ENCODE measurements at places on chromosomes 11 and 22.

DNA sequence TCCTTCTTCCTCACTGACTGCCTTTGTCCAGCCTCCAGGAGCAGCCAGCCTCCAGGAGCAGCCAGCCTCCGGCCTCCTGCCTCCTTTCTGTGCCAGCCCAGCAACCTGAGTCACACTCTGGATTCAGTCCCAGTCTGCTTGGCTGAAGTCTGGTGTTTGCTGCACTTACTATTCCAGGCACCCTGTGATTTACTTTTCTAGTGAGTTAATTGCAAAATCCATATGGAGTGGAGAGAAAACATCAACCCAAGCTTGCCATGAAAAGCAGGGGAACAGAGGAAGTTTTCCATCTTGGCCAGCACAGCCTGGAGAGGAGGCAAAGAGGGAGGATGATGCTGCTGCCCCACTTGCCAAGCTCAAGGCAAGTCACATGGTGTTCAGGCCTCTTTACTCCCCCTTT lies 400.5 kb downstream of the TENM4 start:
- DNase-seq = no peak

GRCh38 chr11:12502046-12502445 lies 124.7 kb downstream of the PARVA start:
- DNase-seq = no peak

DNA sequence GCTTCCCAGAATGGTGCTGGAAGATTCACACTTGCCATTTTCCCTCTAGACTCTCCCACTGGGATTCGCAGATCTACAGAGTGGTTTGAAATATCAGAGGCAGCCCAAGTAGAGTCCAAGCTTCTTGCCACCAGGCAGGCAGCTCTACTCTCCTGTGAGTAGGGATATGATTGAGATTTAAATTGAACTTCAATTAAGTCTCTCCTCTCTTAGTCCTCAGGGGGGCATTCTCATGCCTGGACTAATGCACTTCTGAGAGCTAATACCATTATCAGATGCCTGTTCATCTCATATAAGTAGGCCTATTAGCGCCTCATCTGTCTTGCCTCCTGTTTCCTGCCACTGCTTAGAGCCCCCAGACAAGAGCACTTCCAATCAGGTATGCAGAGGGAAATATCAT lies 25.5 kb upstream of the AMPD3 start:
- no peak for DNase-seq

- DNase-seq = no peak
Measured at GRCh38 chr22:36184433-36185025, 17.1 kb downstream of the APOL4 start.

DNA sequence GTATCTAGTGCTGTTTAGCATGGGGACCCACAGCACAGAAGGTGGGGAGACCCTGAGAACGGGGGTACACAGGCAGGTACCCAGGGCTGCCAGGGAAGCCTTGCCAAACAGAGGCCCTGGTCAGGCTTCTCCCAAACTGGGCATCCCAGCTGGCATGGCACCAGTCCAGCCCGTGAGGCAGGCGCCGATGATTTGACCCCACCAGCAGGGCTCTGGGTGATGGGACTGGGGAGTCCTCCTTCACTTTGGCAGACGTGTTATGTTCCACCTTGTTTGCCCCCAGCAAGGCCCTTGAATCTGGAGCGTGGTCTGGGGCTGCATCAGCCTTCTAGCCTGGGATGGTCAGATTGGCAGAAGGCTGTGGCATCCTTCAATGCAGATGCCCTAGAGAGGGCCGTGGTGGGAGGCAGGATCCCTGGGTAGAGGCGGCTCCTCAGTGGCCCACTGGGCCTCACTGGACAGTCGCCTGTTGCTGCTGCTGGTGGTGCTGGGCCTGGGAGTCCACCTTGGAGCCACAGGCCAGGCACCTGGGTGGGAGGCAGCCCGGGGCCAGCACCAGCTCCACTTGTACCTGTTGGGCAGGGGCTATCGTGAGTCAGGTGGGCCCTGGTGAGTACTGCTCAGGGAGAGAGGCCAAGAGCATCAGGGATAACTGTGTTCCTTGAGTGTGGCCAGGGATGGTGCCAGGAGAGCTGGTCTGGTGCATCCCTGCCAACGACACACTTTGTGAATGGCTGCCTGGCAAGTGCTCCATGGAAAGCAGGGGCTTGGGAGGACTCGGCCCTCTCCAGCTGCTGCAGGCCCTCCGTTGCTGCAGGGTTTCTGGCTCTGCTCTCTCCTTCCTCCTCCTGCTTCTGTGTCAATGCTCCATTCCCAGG lies 3.3 kb downstream of the ADORA2A start:
- no peak for DNase-seq

GRCh38 chr22:47064416-47064815 lies 302.0 kb downstream of the TBC1D22A start:
- no peak for DNase-seq

DNA sequence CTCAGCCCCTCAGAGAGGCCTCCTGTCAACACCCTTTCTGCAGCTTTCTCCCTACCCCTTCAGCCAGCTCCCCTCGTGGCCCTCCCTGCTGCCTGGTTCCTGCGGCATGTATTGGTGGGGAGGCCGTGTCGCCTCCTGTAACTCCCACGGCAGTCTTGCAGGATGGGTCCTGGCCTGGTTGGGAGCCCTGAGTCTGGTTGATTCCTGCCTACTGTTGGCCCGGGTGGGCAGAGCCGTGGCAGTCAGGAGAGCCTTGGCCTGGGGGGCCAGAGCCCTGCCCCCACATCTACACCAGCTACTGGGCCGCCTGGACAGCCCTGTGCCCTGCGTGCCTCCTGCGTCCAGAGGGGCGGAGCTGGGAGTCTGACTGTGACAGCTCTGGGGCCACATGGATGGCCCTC lies 30.3 kb upstream of the GRAMD4 start:
- no peak for DNase-seq

- no peak for DNase-seq
Measured at GRCh38 chr11:83540112-83540675, 254.0 kb upstream of the CCDC90B start.

GRCh38 chr11:101974771-101975170 lies 58.4 kb upstream of the ANGPTL5 start:
- no peak for DNase-seq

DNA sequence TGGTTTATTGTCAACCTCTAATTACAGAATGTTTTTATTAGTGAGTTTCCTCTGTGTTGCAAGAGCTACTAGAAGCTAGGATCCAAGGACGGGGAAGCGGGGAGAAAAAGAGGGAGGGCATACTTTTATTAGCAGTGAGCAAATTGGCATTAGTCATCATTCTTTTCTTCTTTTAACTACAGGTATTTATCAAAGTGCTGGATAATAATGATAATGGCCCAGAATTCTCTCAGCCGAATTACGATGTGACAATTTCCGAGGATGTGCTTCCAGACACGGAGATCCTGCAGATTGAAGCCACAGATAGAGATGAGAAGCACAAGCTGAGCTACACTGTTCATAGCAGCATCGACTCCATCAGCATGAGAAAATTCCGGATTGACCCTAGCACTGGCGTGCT lies 179.7 kb upstream of the MTNR1B start:
- DNase-seq = no peak

DNA sequence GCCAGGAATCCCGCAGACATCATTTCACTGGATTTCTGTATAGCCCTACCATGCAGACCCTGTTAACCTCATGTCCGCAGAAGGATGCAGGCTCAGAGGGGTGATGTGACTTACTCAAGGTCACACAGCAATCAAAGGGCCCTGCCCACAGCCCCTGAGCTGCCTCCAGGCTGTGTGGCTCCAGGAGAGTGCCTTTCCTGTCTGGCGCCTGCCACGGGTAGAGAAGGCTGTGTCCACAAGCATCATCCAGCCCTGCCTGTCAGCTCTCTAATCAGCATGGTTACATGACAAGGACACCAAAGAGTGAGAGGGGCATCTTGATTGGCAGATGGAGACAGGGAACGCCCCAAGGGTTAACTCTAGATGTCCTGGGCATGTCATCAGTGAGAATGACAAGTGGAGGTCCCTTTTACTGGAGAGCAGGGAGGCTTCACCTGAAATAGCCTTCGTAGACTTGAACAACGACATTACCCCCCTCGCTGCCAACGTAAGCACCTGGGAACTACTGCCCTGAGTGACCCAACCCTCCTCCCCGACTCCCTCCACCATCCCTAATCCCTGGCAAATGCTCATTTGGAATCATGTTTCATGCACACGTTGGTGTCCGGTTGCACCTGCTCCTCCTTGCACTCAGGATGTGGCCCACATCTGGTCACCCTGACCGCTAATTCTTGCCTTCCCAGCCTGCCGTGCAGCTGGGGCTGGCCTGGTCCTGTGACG lies 6.9 kb downstream of the FGF19 start:
- DNase-seq = no peak

- no peak for DNase-seq
Measured at GRCh38 chr11:19728436-19728835, 15.8 kb downstream of the NAV2 start.

DNA sequence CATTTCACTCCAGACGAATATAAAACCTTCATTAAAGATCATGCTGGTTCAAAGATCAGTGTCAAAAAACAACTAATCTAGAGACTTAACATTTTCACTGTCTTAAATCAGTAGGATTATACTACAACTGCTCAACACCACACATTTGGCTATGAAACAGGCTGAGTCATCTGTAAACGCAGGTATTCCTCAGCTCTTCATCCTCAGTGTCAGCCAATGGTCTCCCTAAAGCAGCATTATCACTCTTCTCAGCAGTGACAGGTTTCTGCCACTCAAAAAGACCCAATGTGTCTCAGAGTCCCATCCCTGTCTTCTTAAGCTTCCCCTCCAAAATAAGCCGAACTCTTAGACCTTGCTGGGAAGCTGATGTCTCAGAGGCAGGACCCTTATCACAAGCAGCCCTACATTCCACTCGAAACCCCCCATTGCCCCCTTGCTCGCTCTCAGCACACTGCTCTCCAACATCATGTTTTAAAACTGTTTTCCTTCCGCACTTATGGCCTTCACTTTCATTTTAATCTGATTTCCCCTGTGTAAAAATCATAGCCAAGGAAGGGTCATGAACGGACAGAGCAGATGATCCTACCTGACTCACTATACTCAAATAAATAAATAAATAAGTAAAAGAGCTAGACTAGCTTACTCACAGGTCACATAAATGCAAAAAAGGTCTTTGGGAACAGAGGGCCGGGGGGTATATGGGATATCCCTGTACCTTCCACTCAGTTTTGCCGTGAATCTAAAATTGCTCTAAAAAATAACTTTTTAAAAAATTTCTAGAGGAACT lies 23.0 kb downstream of the CDON start:
- DNase-seq = no peak

DNA sequence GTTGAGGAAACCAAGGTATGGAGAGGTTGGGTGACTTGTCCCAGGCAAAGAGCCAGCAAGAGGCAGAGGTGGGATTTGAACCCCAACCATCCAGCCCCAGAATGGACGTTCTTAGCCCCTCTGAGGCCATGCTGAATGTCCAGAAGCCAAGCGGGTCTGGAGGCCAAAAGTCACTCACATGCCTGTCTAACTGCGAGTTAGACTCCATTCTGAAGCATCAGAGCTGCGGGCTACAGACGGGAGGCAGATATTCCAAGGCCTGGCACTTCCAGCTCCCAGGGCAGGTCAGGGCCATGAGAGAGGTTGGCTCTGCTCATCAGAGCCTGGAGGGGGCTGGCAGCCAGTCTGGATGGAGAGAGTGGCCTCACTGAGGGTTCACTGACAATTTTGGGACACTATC lies 616.5 kb downstream of the BRD1 start:
- no peak for DNase-seq

DNA sequence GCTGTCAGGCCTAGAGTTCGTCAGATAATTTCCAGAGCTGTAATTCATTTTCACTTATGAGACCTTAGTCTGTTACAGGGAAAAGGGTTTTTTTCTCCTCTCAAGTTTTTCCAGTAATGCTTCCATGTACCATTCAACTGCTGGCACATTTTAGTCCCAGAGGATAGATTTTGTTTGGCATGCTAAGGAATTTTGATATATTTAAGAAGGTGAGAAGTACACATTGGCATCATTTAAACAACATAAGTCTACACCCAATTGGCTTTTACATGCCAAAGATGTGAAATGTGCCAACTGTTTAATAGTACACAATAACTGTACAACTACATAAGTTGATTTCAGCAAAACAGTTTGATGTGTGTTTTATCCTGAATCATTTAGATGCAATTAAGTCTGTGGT lies 71.0 kb downstream of the PAX6 start:
- DNase-seq = no peak
